Peyer's patch (tissue), 4 donors: ENCODE measurements at places on chromosomes 5 and 9. TPM values are rescaled to one million over a fixed set of nuclear protein-coding genes. Genes with fewer than 3 reads are reported as not detected.

DNA sequence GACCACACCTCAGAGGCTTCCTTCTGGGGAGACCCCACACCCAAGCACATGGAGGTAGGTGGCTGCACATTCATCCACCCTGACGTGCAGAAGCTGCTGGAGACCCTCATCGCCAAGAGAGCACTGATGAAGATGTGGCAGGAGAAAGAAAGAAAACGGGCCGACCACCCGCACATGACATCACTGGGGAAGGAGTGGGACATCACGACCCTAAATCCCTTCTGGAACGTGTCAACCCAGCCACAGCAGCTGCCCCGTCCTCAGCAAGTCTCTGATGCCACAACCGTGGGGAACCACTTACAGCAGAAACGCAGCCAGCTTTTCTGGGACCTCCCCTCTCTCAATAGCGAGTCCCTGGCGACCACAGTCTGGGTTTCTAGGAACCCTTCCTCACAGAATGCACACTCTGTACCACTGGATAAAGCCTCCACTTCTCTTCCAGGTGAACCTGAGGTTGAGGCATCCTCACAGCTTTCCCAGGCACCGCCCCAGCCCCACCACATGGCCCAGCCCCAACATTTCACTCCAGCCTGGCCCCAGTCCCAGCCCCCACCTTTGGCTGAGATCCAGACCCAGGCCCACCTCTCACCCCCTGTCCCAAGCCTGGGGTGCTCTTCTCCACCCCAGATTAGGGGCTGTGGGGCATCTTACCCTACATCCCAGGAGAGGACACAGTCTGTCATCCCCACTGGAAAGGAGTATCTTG is 3.0 kb downstream of the SPATA31E1 start:
- DNase-seq: no peak

Gene MED27
- 6.3 TPM for total RNA-seq

DNA sequence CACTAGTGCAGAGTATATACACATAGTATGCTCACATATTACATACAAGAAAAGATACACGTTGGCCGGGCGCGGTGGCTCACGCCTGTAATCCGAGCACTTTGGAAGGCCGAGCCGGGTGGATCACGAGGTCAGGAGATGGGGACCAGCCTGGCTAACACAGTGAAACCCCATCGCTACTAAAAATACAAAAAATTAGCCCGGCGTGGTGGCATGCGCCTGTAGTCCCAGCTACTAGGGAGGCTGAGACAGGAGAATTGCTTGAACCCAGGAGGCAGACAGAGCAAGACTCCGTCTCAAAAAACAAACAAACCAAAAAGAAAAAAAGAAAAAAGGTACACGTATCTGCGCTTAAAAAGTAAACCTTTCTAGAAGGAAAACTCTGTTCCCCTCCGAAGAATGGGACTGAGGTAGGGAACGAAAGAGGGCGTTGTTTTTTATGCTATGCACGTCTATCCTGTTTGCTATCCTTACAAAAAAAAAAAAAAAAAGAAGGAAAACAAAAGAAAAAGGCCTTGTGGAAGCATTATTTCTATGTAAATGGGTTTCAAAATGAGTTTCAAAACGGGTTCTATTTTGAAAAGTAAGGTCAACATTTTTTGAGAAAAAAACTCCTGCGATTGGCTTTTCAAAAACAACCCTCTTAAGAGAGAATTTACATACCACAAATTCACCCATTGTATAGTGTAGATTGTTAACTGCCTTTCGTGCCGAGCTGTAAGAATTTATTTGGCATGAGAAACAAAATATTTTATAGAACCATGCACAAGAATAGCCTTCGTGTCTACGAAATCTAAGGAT is 1.2 kb downstream of the AK3 start:
- peak; percentile 62 for DNase-seq

- no peak for DNase-seq
Measured at GRCh38 chr5:142981475-142981874, 211.3 kb downstream of the ARHGAP26 start.

GRCh38 chr9:81607593-81608288 is 81.6 kb downstream of the TLE1 start:
- no peak for DNase-seq

Gene GFI1B
- 2.4 TPM for total RNA-seq

GRCh38 chr9:125755340-125755739 is 8.2 kb downstream of the PBX3 start:
- DNase-seq: no peak

Gene TIGD6
- 4.5 TPM for total RNA-seq

- no peak for DNase-seq
Measured at GRCh38 chr5:140118302-140118936, 4.5 kb downstream of the PURA start.

Gene FSD1L
- total RNA-seq: 11.6 TPM

DNA sequence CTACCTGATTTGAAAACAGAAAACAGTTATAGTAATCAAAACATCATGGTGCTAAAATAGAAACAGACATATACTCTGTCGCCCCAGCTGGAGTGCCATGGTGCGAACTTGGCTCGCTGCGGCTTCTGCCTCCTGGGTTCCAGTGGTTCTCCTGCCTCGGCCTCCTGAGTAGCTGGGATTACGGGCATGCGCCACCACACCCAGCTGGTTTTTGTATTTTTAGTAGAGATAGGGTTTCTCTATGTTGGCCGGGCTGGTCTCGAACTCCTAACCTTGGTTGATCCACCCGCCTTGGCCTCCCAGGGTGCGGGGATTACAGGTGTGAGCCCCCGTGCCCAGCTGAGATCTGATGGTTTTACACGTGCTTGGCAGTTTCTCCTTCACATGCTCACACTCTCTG is 495.9 kb downstream of the ANXA1 start:
- DNase-seq: no peak

Gene CMYA5
- total RNA-seq: 1.1 TPM

Gene F2RL2
- total RNA-seq: 3.3 TPM

DNA sequence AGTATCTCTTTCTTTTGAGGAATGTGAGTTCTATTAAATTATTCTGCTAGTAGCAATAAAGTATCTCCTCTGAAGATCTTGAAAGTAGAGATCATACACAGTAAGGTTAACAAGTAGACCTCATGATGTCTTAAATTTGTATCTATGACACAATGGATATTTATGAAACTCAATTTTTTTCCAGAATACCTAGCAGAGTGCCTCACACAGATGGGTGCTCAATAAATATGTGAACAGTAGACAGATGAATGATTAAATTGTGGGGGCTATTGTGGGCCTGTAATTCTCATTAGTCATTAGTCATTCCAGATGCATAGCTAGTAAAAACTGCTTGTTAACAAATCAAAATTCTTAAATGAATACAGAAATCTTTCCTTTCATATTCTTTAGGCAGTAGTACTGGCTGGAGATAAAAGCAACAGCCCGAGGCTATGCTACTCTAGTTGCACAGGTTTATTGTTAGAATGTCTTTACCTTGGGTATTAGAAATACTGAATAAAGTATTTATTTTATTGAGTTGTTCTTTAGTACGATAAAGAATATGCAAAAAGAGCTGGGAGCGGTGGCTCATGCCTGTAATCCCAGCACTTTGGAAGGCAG is 22.0 kb downstream of the CHD1 start:
- no peak for DNase-seq

Gene PCDHGA7
- 0.57 TPM for total RNA-seq

Gene MAMDC4
- 30.8 TPM for total RNA-seq

DNA sequence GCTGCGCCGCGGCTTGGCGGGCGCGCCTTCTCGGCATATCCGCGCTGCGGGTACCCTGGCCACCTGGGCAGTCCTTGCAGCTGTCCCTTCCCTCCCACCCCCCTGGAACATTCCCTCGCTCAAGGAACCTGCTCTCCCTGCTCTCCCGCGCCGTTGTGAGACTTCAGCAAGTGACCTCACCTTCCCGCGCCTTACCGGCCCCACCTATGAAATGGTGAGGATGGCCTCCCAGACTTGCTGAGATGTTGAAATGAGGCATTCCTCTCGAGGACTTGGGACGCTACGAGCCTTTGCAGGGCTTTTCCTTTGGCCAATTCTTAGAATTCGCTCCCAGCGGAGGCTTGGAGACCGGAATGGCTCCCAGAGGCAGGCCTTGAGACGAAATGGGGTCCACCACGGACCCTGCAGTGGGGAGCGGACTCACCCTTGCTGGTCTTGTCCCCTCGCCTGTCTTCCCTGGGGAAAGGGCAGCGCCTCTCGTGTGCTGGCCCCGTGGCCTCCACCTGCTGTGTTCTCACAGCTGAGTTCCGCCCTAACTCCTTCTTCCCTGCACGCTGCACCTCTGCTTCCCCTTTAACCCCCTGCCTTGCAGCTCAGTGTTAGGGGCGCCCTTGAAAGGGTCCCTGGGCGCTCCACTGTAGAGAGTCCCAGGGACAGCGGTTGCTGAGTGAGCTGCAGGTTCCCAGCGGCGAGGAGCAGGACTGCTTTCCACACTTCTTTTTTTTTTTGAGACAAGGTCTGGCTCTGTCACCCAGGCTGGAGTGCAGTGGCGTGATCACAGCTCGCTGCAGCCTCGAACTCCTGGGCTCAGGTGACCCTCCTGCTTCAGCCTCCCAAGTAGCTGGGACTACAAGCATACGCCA is 907 bp downstream of the HMCN2 start:
- DNase-seq: no peak

GRCh38 chr9:4555236-4555635 is 65.0 kb downstream of the SLC1A1 start:
- no peak for DNase-seq

DNA sequence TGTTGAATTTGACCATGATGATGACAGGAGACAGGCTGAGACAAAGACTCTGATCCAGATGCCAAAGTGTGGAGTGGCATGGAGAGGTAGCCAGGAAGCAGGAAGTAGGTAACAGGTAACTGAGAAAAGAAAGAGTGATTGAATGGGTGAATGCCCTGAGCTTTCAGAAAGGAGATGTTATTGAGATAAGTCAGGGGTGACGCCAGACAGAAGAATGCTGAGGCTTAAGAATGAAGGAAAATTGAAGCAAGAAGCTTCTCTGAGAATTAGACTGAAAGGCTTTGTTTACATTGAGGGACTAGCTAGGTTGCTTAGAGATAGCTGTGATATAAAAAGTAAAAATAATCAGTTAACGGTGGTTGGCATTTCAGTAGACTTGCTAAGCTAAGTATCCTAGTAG is 165.7 kb downstream of the PSAT1 start:
- DNase-seq: no peak

DNA sequence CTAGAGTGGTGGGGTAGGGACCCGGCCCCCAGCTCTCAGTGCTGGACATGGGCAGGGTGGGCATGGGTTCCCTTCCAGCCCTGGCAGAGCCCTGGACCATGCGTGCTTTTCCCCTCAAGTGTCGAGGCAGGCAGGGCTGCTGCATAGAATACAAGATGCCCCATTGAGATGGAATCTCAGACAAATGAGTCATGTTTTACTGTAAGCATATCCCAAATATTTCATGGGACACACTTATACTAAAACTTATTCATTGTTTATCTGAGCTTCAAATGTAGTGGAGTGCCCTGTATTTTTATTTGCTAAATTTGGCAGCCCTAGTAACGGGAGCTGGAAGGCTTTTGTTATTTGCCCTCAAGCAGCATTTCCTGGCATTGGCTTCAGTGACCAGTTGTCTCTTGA is 3.2 kb upstream of the RNU6ATAC start:
- DNase-seq: no peak

Gene NR2F1-AS1
- total RNA-seq: 9.1 TPM
